ENCODE measurements at places on chromosomes 11 and 22.

DNA sequence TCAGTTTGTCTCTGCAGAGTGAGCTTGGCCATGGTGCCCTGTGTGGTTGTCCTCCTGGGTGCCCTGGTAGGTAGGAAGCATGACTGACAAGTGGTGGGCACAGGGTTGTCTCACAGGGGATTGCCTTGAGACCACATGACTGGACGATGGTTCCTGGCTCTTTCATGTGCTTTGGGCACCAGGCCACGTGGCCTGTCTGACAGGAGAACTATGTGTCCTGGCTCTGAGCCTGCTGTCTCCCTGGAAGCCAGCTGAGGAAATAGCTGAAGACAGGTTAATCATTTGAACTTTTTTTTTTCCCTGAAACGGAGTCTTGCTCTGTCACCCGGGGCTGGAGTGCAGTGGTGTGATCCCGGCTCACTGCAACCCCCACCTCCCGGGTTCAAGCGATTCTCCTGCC, 93.2 kb downstream of the LDLRAD3 start:
- DNase-seq = peak; percentile 47

GRCh38 chr11:94449029-94449428, 44.6 kb downstream of the MRE11 start:
- DNase-seq = no peak

GRCh38 chr11:33147559-33147958, 13.7 kb downstream of the CSTF3 start:
- DNase-seq = peak; percentile 34

- no peak for DNase-seq
Observed at GRCh38 chr22:19889951-19890350, 35.3 kb upstream of the GNB1L start.

GRCh38 chr22:48781391-48781790, 1046.3 kb downstream of the BRD1 start:
- no peak for DNase-seq

DNA sequence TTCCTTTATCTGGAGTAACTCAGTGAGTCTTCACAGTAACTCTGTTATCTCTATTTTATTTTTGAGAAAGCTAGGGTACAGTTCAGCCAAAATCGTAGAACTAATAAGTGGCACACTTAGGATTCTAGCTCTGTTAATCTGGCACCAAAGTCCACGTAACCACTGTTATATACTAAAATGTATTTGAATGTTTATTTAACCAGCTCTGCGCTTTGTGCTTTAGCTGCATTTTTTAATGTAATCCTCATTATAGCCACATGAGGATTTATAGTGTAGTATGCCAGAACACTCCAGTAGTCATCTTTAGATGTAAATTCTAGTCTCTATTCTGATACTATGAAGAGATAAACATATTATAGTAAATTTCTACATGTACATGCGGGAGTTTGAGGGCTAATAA, 36.8 kb downstream of the YAP1 start:
- DNase-seq = no peak

DNA sequence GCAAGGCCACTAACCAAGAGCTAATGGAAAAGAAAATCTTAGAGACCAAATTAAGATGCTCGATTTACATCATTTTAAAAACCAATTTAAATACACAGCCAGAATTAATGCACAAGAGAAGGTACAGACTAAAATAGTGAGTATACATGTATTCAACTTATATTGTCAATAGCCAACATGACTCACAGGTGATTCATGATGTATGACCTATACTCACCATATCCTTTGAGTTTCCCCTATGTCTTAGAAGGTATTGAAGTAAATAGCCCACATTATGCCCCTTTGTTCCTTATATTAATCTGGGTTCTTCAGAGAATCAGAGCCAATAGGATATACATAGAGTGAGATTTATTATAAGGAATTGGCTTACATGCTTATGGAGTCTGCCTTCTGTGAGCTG, 97.5 kb upstream of the ANO3 start:
- DNase-seq = peak; percentile 29

GRCh38 chr22:48950151-48950915, 877.3 kb downstream of the BRD1 start:
- DNase-seq = no peak

- no peak for DNase-seq
Observed at GRCh38 chr11:68828957-68829356, 12.8 kb downstream of the CPT1A start.

DNA sequence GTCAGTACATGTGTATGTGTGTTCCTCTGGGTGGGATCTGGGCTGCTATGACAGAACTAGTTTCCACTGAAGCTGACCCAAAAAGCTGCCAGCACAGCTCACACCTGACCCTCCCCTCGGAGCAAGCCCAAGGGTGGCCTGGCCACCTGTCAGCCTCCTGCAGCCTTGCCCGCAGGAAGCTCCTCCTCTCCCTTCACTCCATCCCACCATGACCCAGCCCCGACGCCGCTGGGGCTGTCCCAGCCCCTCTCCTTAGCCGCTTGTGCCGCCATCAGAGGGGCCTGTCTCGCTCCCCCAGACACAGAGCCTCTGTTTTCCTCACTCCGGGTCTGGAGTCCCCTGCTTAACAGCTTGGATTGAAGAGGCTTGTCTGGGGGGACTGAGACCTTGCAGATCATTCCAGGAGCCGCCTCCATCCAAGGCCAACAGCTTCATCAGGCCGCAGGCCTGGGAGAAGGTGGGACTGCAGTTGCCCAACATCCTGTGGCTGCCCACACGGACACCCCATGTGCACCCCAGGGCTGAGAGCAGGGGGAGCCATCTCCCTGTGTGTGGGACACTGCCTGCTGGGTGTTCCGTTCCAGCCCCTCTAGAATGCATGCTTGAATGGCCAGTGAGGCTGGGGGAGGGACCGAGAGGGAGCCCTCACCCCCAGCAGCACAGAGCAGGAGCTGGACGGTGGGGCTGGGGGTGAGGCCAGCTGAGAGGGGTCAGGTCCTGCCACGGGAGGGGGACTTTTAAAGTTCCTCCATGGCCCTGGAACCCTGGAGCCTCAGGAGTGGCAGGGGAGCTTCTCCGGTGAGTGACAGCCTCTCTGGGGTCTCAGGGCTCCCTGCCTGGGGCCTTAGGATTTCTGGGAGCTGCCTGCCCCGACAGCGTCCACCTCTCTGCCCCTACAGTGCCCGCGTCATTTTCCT, 696 bp downstream of the MRGPRF start:
- DNase-seq = no peak

GRCh38 chr22:31917227-31917921, 27.0 kb upstream of the YWHAH start:
- no peak for DNase-seq

GRCh38 chr11:119093942-119094815, 7.5 kb downstream of the DPAGT1 start:
- DNase-seq = peak; percentile 39

- no peak for DNase-seq
Observed at GRCh38 chr11:62137276-62137861, 13.6 kb downstream of the INCENP start.

DNA sequence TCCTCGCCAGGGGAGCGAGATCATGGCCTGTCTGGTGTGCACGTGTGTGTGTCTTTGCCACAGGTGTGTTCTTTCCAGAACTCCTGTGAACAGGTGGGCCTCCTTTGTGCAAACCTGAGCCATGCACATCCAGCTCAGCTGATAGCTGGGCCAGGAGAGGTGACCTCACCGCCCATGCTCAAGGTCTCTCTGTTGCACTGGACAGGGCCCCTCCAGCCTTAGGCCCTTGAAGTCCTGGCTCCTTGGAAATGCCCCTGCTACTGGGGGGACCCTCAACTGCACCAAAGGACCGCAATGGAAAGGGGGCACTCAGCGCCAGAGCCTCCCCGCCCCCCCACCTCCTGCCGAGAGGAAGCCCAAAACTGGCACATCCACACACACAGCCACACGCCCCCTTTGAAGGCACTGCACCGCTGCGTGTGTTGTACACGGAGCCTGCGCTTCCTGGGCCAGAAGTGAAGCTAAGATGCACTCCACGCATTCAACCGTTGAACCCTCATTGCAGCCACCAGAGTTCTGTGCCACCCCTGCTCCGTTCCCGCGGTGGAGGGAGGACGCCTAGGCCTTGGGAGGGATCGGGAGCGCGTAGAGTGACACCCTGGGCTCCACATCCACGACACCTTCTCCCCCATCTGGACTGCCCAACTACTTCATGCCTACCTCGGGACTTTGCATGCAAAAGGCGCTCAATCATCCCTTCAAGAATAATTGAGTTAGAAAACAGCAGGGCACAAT, 16.4 kb upstream of the IL2RB start:
- DNase-seq = no peak

GRCh38 chr11:29328961-29329441, 687.8 kb downstream of the KCNA4 start:
- peak; percentile 87 for DNase-seq
